Muscle of leg (tissue), 16 donors: ENCODE measurements at places on chromosomes 6 and 20. TPM values are rescaled to one million over a fixed set of nuclear protein-coding genes. Genes with fewer than 3 reads are reported as not detected.
A peak's percentile ranks its signal among the peaks of the same experiment; 100 is the strongest.

DNA sequence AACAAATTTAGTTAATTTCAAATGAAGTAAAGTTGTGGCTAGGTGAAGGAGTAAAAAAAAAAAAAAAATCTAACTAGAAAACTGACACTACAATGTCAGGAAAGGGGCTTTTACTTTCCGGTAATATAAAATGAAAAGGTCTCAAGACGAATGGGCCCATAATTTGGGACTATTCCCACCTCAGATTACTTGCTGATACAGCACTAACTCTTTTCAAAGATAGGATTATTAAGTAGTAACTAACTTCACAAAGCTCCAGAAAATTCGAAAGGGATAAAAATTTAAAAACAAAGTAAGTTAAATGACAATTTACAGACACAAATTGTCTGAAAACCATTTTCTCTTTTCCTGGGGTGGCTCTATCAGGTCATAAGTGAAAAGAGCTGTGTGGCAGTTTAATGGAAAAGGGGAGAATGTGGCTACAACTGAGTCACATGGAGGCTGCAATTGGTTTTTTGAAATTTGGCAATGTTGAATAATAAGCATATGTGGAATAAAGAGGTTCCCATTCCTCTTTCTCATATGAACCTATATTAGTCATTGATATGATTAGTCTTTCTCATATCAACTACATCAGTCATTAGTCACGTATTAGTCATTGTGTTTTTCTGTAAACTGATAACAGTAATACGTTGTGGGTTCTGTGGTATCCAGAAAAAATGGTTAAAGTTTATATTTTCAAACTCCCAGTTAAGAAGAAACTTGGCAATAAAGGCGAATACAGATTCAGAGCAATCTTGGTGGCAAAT lies 78.0 kb downstream of the RWDD2A start:
- DNase-seq: no peak

DNA sequence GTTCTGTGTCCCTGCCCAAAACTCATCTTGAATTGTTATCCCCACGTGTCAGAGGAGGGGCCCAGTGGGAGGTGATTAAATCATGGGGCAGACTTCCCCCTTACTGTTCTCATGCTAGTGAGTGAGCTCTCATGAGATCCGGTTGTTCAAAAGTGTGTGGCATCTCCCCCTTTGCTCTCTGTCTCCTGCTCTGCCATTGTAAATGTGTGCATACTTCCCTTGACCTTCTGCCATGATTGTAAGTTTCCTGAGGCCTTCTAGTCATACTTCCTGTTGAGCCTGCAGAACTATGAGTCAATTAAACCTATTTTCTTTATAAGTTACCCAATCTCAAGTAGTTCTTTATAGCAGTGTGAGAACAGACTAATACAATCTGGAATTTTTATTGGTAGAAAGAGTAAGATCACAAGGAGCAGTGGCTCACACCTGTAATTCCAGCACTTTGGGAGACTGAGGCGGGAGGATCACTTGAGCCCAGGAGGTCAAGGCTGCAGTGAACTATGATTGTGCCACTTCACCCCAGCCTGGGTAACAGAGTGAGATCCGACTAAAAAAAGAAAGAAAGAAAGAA lies 47.1 kb upstream of the SLC22A16 start:
- no peak for DNase-seq

Gene SAMD5
- 2.2 TPM for total RNA-seq

DNA sequence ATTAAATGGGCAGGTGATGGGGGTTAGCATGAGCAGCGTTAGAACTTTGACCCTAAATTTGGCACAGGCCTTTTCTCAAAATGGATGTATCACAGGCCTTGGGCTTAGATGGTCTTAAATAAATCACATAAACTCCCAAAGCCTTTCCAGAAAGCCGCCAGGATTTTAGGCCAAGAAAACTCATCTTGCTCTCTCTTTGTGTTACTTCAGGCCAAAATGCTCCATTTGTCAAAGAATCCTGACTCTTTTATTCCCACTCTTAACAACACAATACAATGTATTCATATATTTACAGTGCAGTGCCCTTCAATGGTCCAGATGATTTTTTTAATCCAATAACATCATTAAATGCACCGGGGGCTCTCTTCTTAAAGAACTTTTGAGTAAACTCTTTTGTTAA lies 5.9 kb upstream of the TCP11 start:
- DNase-seq: peak; percentile 76

DNA sequence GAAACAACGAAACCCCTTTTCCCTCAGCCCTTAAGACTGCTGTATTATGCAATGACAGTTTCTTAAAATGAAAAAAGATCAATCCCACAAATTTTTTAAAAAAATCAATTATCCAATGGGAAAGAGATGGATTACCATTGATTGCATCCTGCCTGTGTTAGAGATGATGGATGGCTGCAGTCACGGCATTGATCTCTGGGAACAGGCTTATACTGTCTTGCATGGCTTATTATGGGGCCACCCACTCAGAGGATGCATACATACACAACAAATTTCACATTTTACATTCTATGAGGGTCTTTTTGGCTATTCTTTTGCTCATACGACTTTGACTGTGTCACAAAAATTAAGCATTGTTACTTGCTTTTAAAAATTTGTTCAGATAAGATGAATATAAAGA lies 724.3 kb downstream of the HDGFL1 start:
- no peak for DNase-seq

DNA sequence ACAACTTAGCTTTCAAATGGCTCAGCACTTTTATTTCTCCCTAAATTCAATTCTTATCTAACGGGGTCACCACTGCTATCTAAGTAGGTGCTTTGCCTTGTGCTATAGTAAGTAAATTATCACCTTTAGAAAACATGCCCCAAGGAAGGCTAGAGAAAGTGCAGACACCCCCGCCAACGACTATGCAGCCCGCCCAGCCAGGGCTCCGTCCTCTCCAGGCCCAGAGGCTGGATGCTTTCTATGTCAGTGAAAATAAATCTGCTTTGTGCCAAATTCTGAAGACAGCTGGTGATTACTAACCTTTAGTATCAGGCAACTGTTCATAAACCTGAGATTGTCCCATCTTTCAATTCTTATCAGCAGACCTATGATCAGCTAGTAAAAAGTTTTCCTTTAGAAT lies 14.3 kb downstream of the KIAA0319 start:
- DNase-seq: no peak

Gene HSPA1L
- 2.3 TPM for total RNA-seq

DNA sequence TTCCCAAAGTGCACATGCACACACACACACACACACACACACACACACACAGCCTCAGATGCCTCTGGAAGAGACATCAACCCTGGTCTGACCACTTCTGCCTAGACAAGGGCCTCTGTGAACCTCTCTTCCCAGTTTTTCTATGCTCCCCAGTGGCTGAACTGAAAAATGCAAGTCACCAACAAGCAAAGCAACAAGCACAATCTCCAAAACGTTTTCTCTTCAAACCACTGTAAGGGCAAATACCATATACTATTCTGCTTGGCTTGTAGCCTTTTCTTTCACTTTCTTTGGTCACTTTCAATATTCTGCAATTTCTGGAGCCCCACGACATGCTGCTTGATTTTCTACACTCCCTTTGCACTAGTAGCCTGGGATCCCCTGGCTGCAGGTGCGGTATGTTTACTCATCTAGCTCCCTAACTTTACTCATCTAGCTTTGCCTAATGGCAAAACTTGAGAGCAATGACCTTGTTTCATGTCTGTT lies 121.4 kb upstream of the DST start:
- DNase-seq: no peak

DNA sequence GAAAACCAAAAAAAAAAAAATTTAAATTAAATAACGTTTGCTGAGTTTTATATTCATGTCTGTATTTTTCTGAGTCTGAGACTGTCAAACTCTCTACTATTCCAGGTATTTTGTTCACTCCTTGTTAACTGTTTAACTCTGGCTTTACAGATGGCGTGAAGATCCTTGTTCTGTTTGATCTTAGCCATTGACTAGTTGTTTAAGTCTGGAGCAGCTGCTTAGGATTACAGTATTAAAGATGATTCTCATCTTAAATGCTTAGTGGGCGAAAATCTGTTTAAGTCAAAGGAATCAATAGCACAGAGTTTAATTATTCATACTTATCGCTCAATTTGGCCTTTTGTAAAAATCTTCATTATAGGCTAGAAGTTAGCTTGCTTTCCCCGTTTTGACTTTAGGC lies 2.4 kb downstream of the PHACTR2 start:
- peak; percentile 68 for DNase-seq
